ENCODE measurements at places on chromosomes 7 and 10.

GRCh38 chr10:43867667-43868565 is 219.2 kb upstream of the ZNF32 start:
- no peak overlapping the region for H3K27ac ChIP-seq
- H3K4me3 ChIP-seq, result no peak overlapping the region
- no peaks in the 10 kb centered on the region for H3K27me3 ChIP-seq
- no peak for DNase-seq
- no peaks in the 10 kb centered on the region for H3K36me3 ChIP-seq

- no peaks in the 10 kb centered on the region for H3K4me1 ChIP-seq
- DNase-seq, result no peak
- H3K36me3 ChIP-seq, result no peaks in the 10 kb centered on the region
- no peaks in the 10 kb centered on the region for H3K27me3 ChIP-seq
- no peak overlapping the region for H3K4me3 ChIP-seq
Observed at GRCh38 chr7:139571651-139572050, 48.2 kb downstream of the CLEC2L start.

GRCh38 chr7:80540836-80541235 is 29.0 kb upstream of the GNAT3 start:
- H3K27ac ChIP-seq, result no peak overlapping the region
- no peaks in the 10 kb centered on the region for H3K27me3 ChIP-seq
- H3K4me1 ChIP-seq, result no peaks in the 10 kb centered on the region
- no peak for DNase-seq

GRCh38 chr10:37314862-37315261 is 189.5 kb downstream of the ANKRD30A start:
- no peak overlapping the region for H3K27ac ChIP-seq
- H3K4me3 ChIP-seq, result no peak overlapping the region
- no peaks in the 10 kb centered on the region for H3K36me3 ChIP-seq
- DNase-seq, result no peak

- H3K36me3 ChIP-seq, result no peaks in the 10 kb centered on the region
- no peaks in the 10 kb centered on the region for H3K4me1 ChIP-seq
- H3K27me3 ChIP-seq, result peaks cover 10% of the 10 kb centered on the region
- H3K4me3 ChIP-seq, result no peak overlapping the region
- peak; percentile 84 for DNase-seq
Observed at GRCh38 chr7:64887756-64888508, 15.1 kb upstream of the ZNF273 start.

DNA sequence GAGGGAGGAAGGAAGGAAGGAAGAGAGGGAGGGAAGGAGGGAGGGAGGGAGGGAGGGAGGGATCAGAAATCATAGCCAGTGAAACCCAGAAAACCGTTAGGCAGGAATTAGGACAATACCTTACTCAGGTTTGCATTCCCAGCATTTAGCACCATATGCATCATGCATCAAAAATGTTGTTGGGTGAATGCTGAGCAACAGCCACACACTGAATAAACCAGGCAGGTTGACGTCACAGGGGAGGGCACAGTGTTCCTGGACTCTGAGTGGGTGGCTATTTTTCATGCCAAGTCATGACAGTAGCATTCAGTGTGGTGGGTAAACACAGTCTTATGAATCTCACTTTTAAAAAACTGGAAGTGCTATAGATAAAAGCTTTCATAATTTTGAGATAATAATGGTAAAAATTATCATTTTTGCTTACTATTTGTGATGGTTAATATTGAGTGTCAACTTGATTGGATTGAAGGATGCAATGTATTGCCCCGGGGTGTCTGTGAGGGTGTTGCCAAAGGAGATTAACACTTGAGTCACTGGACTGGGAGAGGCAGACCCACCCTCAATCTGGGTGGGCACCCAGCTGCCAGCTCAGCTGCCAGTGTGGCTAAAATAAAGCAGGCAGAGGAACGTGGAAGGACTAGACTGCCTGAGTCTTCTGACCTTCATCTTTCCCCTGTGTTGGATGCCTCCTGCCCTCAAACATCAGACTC is 199.1 kb upstream of the PRKCQ start:
- no peaks in the 10 kb centered on the region for H3K36me3 ChIP-seq
- no peaks in the 10 kb centered on the region for H3K4me1 ChIP-seq
- DNase-seq, result peak; percentile 85
- no peaks in the 10 kb centered on the region for H3K27me3 ChIP-seq

DNA sequence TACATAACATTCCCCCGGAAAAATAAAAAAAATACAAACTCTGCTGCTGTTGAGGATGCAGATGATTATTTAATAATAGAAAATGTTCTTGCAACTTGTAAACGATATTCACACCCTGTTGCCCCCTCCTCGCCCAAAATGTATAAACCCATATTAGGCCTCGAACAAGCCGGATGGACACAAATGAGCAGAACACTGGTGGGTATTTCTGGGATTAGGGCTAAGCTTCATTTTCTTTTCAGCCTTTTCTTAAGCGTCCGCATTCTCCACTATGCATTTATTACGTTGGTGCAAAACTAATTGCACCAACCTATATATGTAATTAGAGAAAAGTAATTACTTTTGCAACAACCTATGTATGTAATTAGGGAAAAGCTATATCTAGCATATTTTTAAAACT is 349 bp upstream of the GNG11 start:
- peaks cover 2% of the 10 kb centered on the region for H3K4me1 ChIP-seq
- no peak overlapping the region for H3K4me3 ChIP-seq
- H3K36me3 ChIP-seq, result no peaks in the 10 kb centered on the region
- DNase-seq, result no peak

DNA sequence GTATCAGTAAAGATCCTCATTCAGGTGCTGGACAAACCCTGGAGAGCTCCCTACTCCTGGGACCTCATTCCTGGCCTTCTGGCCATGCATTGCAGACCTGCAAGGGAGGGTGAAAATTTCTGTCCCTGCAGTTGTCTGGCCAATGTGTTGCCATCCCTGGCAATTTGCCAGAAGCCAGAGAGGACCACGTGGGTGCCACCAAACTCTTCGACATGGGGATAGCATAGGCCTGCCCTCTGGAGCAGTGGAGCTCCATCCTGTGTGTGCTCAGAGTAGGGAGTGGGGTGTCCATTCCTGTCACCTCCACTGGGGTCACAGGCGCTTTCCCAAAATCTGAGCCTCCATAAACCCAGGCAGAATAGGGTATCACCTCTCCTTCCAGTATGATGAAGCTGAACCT is 31.2 kb downstream of the DMBT1 start:
- H3K36me3 ChIP-seq, result no peaks in the 10 kb centered on the region
- no peaks in the 10 kb centered on the region for H3K27me3 ChIP-seq
- no peak for DNase-seq
- no peak overlapping the region for H3K27ac ChIP-seq

DNA sequence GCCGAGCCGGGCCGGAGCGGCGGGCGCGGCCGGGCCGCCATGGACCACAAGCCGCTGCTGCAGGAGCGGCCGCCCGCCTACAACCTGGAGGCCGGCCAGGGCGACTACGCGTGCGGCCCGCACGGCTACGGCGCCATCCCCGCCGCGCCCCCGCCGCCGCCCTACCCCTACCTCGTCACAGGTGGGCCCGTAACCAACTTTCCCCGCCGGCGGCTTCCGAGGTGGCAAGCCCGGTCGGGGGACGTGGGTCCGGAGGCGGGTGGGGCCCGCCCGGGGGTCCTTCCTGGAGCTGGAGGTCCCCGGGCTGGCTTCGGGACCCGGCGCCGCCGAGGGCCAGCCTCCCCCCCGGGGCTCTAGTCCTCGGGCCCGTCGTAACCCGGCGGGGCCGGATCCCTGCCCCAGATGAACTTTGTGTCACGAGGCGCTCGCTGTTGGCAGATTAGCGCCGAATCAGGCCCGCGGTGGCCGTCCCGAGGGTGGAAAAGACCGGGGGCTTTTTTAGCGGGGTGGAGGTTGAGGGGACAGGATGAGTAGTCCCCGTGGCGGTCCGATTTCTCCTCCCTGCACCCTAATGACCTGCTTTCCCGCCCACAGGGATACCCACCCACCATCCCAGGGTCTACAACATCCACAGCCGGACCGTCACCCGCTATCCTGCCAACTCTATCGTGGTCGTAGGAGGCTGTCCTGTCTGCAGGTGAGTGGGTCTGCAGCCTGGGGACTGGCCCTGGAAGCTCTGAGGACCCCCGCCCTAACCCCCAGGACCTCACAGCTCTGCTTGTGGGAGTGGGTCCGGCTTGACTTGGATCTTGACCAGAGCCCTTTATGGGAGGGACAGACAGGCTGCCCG is 496 bp downstream of the BRI3 start:
- H3K4me3 ChIP-seq, result peak overlapping the region; percentile 77
- no peak for DNase-seq
- peaks cover 4% of the 10 kb centered on the region for H3K4me1 ChIP-seq
- no peaks in the 10 kb centered on the region for H3K27me3 ChIP-seq
- H3K36me3 ChIP-seq, result no peaks in the 10 kb centered on the region

DNA sequence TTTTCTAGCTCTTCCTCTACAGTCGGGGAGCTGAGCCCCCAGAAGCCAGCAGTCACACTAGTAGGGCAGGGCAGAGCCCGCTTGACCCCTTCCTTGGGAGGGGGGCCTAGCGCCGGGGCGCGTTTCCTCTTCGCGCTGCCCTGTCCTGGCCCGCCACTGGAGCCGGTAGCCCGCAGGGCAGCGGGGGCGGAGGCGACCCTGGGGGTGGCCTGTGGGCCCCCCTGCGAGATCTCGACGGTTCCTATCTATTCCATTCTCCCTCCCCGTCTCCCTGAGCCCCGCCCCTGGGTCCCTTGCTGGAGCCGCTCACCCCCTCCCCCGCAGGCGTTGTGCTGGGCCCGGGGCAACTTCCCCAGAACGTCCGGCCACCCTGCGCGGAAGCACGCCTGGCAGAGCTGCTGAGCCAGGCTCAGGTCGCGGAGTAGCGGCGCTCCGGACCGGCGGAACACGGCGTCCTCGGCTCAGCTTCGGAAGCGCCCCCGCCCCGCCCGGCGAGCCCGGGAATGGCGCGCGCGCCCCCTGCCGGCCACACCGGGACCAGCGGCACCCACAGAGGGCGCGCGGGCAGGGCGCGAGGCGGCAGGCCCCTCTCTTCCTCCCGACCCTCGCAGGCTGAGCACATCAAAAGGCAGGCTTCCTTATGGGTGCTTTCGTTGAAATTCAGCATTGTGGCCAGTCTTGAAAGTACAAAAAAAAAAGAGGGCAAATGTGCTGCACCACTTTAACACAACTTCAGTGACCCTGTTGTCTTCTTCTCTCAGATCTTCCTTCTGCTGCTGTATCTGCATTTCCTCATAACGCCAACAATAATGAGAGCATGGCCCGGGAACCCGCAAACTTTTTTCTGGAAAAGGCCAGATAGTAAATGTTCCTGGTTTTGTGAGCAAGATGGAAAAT is 327.6 kb downstream of the TNS3 start:
- no peaks in the 10 kb centered on the region for H3K4me1 ChIP-seq
- H3K36me3 ChIP-seq, result no peaks in the 10 kb centered on the region
- no peaks in the 10 kb centered on the region for H3K27me3 ChIP-seq
- peak overlapping the region; percentile 43 for H3K4me3 ChIP-seq
- no peak overlapping the region for H3K27ac ChIP-seq
- peak; percentile 85 for DNase-seq

DNA sequence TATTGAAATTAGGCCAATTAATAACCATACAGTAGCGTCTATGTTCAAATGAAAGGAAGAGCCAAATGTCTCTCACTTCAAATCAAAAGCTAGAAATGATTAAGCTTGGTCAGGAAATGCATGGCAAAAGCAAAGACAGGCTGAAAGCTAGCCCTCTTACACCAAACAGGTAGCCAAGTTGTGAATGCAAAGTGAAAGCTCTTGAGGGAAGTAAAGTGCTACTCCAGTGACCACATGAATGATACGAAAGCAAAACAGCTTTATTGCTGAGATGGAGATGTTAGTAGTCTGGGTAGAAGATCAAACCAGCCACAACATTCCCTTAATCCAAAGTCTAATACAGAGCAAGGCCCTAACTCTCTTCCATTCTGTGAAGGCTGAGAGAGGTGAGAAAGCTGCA is 123.8 kb downstream of the TEX36 start:
- H3K27me3 ChIP-seq, result no peaks in the 10 kb centered on the region
- no peak overlapping the region for H3K4me3 ChIP-seq
- H3K4me1 ChIP-seq, result no peaks in the 10 kb centered on the region

GRCh38 chr7:108135446-108136190 is 5.5 kb upstream of the LAMB4 start:
- H3K27ac ChIP-seq, result no peak overlapping the region
- no peak overlapping the region for H3K4me3 ChIP-seq
- peaks cover 9% of the 10 kb centered on the region for H3K4me1 ChIP-seq
- DNase-seq, result no peak

DNA sequence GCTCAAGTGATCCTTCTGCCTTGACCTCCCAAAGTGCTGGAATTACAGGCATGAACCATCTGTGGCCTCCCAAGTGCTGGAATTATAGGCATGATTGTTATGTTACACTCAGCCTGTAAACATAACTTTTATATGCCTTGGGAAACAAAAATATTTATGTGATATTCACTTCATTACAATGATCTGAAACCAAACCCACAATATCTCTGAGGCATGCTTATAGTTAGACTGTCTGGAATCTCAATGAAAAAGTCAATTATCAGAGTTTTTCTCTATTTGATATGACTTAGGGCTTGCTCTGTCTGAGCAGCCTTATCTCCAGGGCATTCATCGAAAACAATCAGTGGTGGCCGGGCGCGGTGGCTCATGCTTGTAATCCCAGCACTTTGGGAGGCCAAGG is 195.3 kb upstream of the MYO3A start:
- H3K27ac ChIP-seq, result no peak overlapping the region
- no peaks in the 10 kb centered on the region for H3K4me1 ChIP-seq
- H3K27me3 ChIP-seq, result no peaks in the 10 kb centered on the region
- no peak overlapping the region for H3K4me3 ChIP-seq

DNA sequence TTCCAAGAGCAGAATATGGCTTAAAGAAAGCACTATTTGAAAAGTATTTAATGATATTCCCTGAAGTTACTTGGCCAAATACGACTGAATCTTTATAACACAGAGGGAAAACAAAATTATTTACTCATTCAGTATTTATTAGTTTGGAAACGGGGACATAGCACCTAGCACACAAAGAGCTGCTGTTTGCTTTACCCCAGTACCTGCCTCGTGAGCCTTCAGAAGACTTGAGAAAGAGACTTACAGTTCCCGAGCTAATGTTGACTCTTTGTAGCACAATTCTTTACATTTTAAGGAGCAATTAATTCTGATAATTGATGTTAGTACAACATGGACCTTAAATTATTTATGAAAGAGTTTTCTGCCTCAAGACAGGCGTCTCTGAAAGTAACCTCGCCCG is 88.7 kb downstream of the FAM204A start:
- H3K27me3 ChIP-seq, result no peaks in the 10 kb centered on the region
- no peak overlapping the region for H3K27ac ChIP-seq
- DNase-seq, result no peak

DNA sequence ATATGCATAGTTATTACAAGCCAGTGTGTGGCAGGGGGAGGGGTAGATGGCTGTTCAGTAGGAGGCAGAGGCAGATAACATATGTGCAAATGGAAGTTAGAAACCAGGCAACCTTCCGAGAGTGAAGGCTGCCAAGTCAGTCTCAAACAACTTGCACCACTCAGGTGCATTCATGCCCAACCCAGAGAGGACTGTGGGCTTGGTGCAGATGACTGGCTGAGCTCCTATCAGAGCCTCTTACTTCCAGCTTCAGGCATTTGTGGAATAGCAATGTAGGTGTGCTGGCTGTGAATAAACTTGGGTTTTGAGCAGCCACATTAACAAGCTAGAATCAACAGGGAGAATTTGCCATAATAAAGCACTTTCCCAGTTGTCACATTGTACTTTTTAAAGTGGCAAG is 789.8 kb downstream of the PHTF2 start:
- no peak overlapping the region for H3K4me3 ChIP-seq
- H3K4me1 ChIP-seq, result peaks cover 4% of the 10 kb centered on the region
- H3K27me3 ChIP-seq, result no peaks in the 10 kb centered on the region
